Large intestine (tissue), 12 donors: ENCODE measurements at places on chromosomes 11 and 22. TPM values are rescaled to one million over a fixed set of nuclear protein-coding genes. Genes with fewer than 3 reads are reported as not detected.

Gene CD81
- 292 TPM for polyA plus RNA-seq

Gene P4HA3
- 1.3 TPM for polyA plus RNA-seq

Gene GLYAT
- polyA plus RNA-seq, result 0.45 TPM

Gene NAV2
- polyA plus RNA-seq, result 8.1 TPM

Gene FXYD6
- 78.3 TPM for polyA plus RNA-seq

DNA sequence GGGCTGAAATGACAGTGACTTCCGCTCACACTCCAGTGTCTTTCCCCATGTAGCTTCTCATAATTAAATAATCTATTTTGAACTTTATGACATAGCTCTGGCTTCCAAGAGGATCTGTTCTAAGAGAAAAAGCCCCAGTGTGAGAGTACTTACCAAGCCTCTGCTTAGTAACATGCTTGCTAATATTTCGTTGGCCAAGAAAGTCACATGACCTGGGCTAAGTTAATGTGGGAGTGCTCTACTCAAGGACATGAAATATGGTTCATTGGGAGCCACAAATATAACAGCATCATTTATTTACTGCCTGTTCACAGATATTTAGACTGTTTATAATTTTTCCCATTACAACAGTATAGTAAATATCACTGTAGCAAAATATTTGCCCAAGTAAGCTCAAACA lies 42.5 kb downstream of the CCDC73 start:
- DNase-seq, result no peak

DNA sequence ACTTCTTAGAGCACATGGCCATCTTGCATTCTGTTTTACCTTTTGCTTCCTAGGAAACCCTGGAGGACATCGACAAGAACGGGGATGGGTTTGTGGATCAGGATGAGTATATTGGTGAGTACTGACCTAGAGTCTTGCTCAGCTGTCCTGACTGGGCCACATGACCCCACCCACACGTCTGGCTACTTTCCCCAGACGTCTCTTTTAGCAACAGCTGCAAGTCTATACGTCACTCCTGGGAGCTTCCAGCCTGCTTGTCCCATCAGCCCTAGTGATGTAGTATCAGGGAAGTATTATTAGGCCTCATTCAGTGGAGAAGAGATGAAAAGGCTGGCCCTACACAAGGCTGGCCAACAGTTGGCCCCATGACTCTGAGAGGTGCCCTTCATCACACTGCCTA lies 9.6 kb downstream of the RCN1 start:
- DNase-seq, result no peak

DNA sequence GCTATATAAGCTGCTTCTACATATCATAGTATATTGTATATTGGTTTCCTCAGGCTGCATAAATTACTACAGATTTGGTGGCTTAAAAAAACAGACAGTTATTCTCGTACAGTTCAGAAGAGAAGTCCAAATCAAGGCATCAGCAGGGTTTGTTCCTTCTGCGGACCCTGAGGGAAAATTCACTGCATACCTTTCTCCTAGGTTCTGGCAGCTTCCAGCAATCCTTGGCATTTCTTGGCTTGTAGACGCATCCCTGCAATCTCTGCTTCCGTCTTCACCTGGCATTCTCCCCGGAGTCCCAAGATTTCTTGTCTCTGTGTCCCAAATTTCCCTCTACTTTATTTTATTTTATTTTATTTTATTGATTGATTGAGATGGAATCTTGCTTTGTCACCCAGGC lies 142.8 kb downstream of the COMMD9 start:
- DNase-seq, result no peak

DNA sequence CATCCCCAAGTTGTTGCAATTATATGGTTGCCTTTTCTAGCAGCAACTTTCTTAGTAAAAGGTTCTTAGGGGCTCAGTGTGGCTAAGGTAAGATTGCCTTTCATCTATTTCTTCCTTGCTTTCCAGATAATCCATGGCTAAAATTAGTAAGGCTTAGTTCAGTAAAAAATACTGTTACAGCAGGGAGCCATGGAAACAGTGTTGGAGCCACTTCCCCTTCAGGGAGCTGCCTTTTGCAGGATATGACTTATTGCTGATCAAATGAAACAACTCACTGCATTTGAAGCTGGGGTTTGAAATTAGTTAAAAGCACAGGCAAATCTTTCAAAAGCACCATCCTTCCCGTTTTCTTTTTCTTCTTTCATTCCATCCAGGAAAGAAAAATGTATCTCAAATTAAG lies 184.3 kb downstream of the C11orf87 start:
- no peak for DNase-seq

DNA sequence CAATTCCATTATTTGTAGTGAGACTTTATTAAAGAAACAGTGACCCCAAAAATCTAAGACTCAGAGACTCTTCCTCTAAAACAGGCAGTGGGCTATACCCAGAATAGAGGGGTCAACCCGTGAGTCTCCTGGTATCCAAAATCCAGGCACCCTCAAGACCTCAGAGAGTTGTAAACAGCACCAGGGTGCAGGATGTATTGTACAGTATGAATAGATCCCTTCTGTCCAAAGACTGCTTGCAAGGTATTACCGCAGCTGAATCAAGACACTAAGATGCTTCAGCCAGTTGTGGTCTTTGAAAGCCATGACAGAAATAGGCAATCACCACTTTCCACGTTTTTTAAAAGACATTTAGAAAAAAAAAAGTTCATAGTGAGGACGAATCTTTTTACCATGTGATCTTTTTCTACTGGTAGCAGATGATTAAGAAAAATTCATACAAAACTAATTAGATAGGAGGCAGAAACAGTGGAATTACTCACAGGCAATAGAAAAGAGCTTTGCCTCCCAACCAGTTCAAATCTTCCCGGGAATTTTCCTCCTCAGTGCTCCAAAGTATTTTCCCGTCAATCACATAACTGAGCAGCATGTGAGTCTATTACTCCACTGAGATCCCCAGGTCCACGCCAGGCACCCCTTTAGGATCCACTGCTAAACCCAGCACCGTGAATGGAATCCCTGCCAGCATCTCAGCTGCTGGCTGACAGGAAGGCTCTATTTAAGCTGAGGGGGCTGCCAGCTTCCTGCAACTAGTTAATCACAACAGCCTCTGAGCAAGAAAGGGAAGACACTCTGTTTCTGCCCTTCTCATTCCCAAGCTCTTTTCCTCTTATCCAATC lies 113.1 kb downstream of the ETS1 start:
- no peak for DNase-seq

- DNase-seq, result no peak
Measured at GRCh38 chr11:32231909-32232493, 141.1 kb downstream of the RCN1 start.

- no peak for DNase-seq
Measured at GRCh38 chr22:50304528-50305392, 2.7 kb downstream of the PLXNB2 start.

DNA sequence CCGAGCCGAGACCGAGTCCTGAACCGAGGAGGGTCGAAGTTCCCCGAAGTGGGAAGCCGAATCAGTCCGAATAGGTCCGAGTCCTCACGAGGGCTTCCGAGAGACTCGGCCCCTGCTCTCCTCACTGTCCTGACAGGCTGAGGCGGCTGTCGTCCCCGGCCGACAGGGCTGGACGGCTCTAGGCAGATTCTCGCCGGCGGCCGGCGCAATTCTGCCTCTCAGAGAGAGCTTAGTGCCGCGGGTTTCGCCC lies 191 bp upstream of the DEAF1 start:
- DNase-seq, result no peak

DNA sequence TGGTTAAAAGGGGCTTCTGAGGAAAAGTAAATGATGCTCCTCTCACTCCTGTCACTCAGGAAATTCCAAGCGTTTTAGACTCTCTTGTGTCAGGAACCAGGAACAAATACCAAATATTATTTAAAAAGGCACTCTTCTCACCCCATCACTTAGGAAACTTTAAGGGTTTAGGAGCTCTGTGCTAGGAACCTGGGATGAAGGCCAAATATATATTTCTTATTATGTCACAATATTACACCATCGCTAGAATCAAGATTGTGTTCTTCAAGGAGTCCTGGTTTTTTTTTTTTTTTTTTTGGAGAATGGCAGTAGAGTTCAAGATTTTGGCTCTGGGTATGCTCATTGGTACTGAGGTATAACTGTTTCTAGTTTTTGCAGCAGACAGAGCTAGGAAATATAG lies 79.0 kb upstream of the HEPHL1 start:
- no peak for DNase-seq

GRCh38 chr22:28143961-28144745 lies 225.1 kb upstream of the PITPNB start:
- DNase-seq, result no peak

DNA sequence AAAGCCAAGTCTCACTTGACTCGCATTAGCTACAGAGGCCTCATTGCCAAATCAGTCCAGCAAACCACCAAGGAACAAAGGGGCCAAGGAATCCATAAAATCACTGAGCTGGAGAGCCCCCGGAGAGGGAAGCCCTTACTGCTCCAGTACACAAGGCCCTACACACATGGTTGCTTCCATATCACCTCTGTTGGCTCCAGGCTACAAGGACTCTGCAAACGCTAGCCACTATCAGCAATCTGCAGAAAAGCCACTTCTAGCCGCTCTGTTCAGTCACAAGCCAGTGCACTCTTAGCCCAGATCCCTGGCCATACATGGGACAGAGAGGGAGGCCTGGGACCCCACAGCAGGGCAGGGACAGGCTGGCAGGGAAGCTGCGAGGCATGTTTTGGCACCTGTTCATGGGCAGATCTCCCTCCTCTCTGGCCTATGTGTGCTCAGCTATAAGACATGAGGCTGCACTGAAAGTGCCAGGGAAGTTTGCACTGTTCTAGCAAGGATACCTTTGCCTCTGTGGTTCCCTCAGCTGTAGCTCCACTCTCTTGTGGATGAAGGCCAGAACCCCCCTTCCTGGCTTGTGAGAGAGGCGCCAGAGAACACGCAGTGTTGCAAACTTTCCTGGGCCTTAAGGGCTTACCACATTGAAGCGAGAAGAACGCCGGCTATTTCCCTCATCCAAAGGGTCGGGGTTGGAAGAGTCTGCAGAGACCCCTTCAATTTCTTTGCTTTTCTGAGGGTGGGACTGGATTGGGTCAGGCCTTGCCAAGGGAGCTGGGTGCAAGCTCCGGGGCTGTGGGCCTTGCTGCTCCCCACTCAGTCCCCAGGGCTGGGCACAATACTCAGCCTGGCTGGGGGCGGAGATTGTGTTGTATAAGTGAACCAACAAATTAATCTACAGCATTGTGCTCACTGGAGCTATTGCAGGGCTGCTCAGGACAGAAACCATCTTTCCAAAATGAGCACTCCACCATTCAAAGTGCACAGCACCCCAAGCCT lies 108.7 kb upstream of the PITPNB start:
- no peak for DNase-seq

DNA sequence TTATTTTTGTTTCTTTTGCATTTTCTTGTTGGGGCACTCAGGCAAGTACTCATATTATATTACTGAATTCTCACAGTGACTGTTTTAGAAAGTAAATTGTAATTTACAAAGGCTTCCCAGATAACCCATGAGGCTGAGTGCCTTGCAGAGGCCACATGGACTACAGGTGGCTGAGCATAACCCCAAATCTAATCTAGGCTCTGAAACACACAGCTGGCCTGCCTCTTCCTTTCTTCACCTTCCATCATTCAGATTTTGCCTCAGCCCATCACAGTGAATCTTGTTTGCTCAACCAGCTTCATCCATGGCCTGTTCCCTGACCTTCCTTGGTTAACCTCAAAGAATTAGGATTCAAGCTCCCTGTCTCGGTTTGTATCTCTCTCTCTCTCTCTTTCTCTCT lies 78.5 kb upstream of the PRDM11 start:
- no peak for DNase-seq

DNA sequence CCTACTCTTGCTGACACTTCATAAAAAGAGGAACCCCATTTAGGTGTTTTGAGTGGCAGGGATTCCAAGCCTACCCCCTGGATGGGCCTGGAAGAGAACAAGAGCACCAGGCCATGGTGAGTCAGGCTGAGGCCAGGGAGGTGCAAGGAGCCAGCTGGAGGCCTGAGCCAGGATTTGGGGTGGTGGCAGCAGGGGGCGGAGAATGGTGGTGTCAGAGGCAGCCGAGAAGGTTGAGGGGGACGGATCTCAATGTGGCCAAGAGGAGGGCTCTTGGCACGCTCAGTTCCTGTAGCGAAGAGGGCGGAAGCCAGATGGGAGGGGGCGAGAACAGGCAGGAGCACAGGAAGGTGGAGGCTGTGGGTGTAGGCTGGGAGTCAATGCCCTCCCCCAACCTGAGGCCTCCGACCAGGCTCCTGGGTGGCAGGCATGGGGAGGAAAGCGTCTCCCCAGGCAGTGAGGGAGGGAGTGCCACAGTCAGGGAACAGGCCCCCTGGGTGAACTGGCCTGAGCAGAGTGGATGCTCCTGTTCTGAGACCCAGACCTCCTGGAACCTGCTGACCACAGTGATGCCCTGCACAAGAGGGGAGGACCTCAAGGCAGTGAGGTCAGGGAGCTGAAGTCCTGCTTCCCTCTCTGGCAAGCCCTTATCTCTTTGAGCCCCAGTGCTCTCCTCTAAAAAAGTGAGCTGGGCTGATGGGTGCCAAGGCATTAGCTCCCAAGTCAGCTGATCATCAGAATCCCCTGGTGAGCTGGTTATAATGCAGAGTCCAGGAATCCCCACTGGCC lies 13.9 kb downstream of the RTN4RL2 start:
- DNase-seq, result no peak

DNA sequence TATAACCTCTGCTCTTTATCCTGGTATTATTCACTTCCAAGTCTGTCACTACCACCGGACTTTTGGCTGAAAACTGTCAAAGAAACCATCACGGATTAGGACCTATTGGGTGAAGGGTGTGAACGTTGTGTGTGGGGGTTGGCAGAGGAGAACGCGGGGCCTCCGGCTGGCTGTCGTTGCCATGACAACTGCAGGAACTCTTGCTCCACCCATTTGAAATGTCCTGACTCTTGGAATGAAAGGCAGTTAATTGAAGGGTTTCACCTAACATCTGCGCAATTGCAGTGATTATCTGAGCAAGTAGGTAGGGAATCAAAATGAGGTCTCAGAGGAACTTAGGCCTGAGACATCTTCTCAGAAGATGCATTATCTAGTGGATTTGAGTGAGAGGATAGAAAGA lies 60.9 kb upstream of the CLMP start:
- DNase-seq, result no peak
